NCI-H187 (cell line): ENCODE measurements at places on chromosomes 7 and 10.
A peak's percentile ranks its signal among the peaks of the same experiment; 100 is the strongest.

DNA sequence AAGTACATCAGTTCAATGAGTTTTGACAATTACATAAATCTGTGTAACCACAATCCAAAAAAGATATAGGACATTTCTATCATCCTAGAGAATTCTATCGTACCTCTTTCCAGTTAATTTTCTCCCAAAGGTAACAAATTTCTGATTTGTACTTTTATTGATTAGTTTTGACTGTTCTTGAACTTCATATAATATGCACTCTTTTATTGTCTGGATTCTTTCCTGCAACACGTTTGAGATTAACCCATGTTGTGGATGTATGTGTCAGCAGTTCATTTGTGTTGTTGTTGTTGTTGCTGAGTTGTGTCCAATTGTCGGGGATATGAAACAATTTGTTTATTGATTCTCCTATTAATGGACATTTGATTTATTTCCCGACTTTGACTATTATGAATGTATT is 145.9 kb upstream of the WDR11 start:
- no peak for DNase-seq

- no peak for DNase-seq
Measured at GRCh38 chr7:70695795-70696083, 436.2 kb upstream of the GALNT17 start.

- peak; percentile 14 for DNase-seq
Measured at GRCh38 chr7:24573554-24574338, 494 bp downstream of the PALS2 start.

DNA sequence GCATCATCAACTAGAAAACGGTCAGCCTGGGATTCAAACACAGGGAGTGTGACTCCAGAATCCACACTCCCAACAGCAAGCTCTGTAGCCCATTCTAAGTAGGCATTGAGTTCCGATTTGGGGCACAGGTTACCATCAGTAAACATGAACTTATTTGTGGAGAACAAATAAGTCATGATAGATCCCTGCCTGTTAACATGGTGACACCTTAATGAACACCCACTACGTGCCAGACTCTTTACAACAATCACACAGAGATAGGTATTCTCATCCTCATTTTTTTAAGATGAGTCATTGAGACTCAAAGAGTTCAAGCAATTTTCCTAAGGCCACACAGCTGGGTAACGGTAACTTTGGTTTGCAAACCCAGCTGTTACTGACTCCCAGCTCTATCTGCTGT is 91.5 kb downstream of the LYZL2 start:
- no peak for DNase-seq

DNA sequence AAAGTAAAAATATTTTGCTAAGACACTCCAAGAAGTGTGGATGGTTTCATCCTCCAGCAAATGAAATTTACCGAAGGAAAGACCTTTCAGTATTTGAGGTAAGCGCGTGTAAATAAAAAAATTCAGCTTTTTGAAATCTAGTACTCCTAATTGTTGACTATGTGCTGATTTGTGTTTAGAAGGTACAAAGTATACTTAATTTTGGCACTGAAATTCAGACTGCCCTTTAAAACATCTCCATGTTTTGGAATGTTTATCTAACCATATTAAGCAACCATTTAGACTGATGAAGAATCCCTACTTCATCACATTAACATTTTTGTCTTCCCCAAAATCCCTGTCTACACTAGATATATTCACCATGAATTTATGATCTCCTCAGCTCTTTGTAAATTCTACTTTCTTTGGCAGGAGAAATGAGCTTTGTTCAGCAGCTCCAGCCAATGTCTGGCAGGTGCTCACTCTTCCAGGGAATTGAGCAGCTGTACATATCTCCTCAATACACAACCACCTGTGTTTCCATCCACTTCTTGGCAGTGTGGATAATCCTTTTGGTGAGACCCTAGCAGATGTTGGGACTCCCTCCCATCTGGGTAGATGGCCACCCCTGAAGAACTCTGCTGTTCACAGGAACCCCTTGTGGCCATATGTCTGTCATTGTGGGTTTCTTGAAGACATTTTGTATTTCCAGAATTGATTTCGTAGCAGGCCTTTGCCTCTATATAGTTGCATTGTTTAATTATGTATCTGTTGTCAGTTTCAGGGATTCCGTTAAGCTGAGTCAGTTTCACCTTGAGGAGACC is 129.4 kb upstream of the SAMD8 start:
- DNase-seq: no peak

DNA sequence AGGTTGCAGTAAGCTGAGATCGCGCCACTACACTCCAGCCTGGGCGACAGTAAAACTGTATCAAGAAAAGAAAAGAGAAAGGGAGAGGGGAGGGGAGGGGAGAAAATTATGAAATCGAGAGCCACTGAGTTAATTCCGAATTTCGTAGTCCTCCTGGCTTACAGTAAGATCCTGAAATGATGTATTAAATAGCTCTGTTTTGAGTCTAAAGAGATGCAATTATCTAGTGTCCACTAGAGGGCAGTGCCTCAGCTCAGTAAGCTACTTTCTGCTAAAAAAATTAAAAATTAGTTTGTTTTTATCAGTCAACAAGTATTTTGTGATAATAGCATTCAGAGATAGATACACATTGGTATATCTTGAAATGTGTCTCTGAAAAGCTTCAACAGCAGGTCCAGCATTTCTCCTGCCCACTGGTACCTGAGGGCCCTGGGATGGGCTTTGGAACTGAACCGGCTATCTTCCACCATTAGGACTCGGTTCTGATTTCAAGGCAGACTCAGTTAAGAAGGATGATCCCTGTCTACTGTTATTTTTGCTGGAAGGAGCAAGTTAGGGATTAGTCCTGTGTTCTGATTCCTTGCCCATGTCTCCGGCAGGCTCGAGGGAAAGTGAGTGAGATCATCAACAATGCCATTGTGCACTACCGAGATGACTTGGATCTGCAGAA is 19.5 kb downstream of the TSPAN33 start:
- DNase-seq: no peak

DNA sequence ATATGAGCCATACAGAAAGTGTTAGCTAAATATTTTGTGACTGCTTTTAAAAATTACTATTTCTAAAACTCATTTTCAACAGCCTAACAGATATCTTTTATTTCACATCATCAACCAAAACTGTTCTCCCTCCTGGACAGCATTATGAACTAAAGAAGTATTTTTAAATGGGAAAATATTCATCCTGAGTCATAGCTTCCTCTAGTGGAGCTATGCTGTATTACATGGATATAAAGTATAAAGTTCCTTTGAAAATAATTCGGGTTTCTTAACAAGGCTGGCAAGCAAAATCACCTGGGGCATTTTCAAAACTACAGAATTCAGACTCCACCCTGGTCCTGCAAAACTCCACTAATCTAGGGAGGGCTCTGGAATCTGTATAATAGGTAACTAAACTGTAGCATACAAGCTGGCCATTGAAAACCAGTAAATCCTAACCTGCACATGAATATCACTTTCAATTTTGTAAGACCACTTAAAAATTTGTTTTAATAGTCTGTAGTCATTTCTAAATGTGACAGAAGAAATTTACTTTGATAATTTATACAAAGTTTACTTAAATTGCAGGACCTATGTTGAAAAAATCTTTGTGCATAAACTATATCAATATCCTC is 53.5 kb downstream of the SCIN start:
- no peak for DNase-seq

- DNase-seq: no peak
Measured at GRCh38 chr7:88146616-88147015, 73.2 kb downstream of the SRI start.

DNA sequence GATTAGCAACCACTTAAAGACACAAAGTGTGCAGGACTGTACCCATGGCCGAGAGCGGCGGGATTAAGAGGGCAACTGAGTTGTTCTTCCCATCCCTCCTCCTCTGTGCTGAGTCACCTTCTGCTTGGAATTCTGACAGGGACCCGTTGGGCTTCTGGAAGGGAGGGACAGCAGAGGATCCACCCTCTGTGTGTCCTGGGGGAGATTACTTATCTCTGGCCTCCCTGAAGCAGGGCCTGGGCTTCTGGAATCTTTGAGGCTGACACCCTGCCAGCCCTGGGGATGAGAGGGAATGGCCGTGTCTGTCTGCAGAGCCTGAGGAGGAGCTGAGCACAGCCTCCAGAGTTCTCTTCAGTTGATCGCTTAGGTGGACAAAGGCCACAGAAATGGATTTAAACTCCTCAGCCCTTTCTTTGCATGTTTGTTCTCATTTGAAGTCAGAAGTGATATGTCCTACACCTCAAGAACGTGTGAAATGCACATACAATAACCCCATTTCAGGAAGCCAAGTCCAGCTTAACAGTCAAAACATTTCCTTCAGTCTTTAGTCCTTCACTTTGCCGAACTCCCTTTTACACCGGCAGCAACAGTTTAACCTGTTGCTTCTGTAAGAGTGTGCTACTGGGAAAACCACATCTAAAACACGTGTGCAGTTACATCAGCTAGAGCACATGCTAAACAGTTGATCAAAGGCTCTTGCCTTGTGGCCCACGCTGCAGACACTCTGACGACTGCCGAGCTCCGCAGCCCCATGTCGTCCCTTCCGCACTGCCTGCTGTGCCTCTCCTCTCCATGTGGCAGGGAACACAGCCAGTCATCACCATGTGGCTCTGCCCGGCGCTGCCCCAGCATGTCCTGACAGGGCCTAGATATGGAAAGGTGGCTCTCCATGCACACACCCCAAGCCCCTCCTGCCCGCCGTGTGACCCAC is 55.7 kb downstream of the IKZF1 start:
- no peak for DNase-seq

DNA sequence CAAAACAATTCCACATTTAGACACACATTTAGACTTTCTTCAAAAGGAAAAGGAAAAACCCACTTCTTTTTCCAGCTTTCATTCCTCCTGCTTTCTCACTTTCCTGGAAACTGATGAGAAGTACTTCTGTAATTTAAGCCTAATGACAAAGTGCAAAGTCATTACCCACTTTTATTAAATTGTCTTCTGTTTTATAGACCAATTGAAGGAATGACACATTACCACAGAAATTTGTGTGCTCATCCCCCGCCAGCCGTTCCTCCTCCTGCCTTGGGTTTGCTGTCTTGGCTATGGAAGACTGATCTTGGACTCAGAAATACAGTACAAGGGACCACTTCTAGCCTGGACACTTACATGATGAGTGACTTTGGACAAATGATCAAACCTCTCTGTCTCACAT is 717.8 kb downstream of the SORCS3 start:
- no peak for DNase-seq
